ENCODE measurements at places on chromosomes 3 and 15.

- DNase-seq: no peak
Observed at GRCh38 chr3:4517093-4517492, 23.9 kb downstream of the ITPR1 start.

DNA sequence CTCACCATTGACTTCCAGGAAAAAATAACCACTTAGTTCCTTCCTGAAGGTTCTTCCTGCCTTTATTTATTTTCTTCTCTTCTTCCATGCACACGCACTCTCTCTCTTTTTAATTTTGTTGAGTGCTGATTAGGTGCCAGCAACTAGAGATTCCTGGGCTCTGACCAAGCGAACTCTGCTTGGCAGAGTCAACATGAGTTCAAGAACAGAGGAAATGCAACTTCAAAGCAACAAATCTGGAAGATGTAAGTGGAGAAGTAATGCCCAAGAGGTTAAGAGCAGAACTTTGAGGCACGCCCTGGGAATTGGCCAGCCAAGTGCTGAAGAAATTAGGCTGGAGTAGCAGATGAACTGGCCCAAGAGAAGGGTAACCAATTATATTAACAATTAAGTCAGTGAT lies 8.5 kb downstream of the ERC2 start:
- DNase-seq: no peak

DNA sequence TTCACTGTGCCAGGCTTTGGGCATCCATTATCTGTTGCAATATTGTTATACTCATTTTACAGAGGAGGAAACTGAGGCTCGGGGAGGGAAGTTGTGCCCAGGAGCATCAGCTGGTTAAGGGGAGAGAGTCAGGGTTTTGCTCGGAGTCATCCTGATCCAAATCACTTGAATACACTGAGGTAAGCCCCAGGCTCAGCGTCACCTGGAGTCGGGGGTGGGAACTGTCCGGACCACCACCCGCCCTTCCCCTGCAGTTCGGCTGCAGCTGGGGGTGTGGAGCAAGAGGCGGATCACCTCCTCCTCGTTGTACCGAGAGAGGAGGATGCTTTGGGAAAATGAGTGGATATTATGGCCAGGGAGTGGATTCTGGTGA lies 646 bp downstream of the HRH1 start:
- DNase-seq: no peak

GRCh38 chr3:189355481-189356201 lies 183.9 kb downstream of the TPRG1 start:
- DNase-seq: peak; percentile 11

DNA sequence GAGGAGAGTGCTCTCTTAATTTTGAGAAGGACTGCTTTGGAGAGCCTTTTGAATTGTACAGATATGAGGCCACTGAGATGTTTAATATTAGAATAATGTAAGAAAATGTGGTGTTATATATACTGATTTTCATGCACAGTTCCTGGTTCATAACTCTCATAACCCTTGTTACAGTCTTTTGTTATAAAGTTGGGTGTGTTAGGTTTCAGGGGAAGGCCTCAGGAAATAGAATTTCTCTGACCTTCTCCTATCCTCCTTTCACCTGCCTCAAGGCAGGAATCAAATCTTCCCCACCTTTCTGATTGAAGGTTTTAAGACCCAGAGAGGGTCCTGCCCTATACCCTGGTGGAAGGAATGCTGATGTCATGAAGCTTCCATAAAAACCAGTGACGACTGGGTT lies 245.9 kb downstream of the NSUN3 start:
- no peak for DNase-seq

DNA sequence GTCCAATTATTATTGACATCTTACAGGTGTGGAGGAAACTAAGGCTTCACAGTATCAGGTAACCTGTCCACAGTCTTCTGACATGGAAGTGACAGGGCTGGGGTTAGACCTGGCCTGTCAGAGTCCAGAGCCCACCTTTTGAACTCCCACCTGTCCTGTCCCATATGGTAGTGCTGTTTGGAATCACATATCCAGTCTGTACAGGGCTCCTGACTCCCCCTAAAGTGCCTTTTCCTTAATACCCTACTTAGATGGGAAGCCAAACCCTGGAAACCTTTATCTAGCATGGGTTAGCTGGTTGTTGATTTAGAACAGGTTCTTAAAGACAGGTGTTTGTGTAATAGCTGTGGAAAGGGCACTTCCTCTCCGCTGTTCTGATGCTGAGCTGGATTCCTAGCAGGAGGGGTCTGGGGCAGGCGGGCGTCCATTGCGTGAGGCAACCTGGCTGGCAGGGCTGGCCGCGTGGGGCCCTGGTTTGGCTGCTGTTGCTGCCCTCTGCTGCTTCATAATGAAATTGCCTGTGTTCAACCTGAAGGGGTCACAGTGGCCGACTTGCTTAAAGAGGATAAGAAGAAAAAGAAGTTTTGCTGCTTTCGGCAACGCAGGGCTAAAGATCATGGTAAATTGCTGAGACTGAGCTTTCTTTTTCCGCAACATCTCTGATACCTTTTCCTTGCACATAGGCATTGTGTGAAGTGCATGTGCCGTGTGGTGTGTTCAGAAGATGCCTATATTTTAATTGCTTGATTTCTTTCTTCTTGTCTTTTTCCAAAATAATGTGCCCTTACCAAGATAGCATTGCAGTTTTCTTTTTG lies 136.2 kb downstream of the CHDH start:
- DNase-seq: peak; percentile 21

- no peak for DNase-seq
Observed at GRCh38 chr3:48528754-48529153, 24.8 kb upstream of the SHISA5 start.

DNA sequence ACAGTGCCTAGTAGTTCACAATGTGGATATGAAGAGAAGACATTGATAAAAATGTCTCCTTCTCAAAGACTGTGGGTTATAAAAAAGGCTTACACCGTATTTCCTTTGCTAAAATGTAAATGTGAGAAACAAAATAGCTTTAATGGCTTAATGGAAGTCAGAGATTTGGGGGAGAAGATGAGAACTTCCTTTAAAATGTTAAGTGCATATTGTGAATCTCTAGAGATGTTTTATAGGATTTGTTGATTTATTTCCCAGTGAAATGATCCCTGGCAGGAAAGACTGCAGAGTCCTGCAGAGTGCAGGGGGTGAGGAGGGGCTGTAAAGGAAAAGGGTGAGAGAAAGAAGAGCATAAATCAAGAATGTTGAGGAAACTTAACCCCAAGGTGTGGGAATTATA lies 305.1 kb downstream of the GAP43 start:
- no peak for DNase-seq

DNA sequence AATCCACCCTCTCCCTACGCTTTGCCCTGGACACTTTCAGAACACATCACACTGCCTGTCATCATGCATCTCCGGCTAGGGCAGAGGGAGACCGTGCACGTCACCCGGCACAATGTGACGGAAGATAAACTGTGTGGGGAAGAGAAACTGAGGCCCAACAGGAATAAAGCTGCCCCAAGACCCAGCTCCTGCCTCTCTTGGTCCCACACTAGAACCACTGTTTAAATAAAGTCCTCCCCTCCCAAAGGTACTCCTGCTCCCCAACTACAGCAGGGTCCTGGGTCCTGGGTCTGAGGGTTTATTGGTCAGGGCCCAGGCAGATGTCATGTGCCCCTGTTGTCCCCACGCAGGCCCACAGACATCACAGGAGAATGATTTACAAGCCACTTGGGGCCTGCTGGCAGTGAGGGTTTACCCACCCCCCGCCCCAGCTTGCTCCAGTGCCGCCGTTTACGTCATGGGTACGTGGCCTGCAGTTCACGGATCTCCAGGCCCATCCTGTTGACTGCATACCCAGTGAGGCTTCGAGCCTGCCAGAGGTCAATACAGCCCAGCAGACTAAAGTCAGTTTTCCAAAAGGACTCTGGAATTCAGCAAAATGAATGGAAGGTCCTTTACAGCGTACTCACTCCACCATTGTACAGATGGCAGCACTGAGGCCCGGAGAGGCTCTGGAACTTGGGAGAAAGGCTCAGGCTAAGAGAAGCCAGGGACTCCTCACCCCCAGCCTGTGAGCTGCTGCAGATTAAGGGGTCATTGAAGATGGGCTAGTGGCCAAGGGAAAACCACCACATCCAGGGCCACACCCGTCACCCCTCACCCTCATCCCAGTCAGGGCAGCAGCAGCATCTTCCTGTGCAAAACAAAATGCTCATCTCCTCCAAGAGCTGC lies 23.2 kb downstream of the ALS2CL start:
- no peak for DNase-seq

DNA sequence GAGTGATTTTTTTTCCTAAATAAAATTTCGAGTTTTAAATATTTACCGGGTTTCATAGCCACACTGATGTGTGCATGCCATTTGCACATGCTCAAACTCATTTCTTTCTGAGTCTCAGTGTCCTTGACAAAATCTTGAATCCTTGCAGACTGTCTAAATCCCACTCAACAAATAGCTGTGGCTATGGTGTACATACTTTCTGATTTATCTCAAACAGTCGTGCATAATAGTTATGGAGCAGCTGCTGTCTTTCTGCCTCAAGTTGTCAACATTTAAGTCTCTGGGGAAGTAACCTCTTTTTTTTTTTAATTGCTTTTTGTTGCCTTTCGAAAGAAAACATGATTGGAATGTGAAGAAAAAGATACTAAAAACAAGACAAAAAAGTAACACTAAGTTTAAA lies 52.8 kb upstream of the UTS2B start:
- DNase-seq: peak; percentile 36

DNA sequence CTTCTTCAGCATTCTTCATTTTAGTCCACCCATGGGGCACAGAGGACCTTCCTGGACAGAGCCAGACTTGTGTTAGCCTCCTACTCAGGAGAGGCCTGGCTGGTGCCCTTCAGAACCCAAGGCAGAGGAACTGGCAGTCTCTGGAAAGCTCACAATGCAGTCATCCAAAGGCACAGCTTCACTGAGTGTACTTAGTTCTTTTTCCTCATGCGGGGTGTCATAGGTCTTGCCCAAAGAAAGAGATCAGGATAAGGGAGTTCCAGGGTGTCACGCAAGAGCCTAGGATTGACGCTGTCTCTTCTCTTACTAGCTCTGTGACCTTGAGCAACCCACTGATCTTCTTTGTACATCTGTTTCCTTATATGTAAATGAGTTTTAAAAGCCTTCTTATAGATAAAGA lies 58.7 kb downstream of the CD200 start:
- no peak for DNase-seq

- DNase-seq: no peak
Observed at GRCh38 chr3:185613016-185613415, 26.9 kb downstream of the SENP2 start.

GRCh38 chr15:92619145-92620101 lies 36.2 kb downstream of the FAM174B start:
- DNase-seq: peak; percentile 37

- no peak for DNase-seq
Observed at GRCh38 chr3:51727500-51727899, 20.6 kb downstream of the GRM2 start.

DNA sequence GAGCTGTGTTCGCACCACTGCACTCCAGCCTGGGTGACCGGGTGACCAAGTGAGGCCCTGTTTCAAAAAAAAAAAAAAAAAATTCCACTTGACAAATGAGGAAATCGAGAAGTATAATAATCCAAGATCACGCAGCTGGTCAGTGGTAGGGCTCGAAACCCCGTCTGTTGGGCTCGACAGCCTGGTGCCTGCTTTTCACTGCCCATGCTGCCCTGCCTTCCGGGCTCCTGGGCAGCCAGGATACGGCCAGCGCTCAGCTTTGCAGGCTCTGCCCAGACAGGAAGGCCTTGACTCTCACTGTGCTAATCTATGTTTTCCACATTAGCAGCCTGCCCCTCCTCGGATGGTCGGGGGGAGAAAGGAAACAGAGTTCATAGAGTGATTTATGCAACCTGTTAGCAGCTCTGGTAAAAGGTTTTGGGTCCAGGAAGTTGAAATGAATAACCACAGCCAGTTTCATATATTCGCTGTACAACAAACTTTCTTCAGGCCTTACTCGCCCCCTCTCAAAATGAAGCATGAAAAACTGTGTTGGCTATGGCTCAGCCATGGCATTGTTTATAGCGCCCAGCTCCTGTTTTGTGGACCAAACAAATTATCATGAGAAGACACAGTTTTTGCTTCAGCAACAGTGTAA lies 108.8 kb downstream of the XXYLT1 start:
- no peak for DNase-seq

GRCh38 chr15:72086920-72087648 lies 30.9 kb downstream of the MYO9A start:
- no peak for DNase-seq

DNA sequence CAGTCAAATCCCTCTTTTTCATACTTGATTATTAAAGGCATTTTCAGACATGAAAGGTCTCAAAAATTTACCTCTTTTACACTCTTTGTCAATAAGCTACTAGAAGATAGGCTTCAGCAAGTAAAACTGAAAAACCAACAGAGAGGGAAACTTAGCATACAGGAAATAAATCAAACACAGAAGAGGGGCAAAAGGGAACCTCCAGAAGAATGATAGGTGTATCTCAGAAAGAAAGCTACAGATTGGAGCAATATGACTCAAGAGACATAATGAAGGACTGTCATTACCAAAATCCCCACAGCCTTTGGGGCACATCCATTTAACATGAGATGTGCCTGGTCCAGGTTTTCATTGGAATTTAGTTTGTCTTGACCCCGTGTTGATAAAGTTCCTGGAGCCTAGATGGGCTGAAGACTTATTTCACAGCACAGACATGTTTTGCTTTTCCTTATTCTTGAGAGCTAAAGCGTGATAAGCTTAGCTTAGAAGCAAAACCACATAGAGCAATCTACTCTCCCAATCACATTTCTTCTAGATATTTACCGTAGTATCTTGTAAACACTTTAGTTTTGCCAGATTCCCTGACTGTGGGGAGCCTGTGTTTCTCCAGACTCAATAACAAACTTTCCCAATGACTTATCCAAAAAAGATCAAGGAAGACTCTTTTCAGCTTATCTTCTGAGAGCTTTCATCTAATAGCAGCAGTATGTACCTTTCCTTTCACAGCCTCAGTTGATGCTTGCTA lies 11.7 kb downstream of the LRRFIP2 start:
- no peak for DNase-seq

DNA sequence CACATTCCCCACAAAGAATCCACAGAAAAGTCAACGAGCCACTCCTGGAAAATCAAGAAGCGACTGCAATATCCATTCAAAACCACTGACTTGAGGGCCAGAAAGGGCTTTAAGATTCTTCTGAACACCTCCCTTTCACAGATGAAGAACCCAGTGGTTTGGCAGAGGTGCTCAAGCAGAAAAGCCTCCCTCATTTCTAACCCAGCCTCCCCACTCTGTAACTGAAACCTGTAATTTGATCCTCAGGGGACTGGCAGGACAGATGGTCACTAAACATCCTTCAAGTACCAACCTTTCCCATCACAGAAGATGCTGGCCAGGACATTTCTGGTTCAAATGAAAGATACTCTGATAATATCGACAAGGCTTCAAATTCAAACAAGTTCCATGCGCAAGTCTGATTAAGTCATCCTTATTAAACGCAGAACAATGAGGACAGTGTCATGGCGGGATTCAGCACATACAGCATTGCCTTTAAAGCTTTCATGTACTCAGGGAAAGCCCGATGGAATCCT lies 5.5 kb downstream of the SEMA5B start:
- no peak for DNase-seq

GRCh38 chr3:30795176-30795575 lies 99.3 kb downstream of the GADL1 start:
- no peak for DNase-seq

Data from AG04450 (cell line).